Left cardiac atrium (tissue), 4 donors: ENCODE measurements at places on chromosomes 6 and 20. TPM values are rescaled to one million over a fixed set of nuclear protein-coding genes. Genes with fewer than 3 reads are reported as not detected.
A peak's percentile ranks its signal among the peaks of the same experiment; 100 is the strongest.

DNA sequence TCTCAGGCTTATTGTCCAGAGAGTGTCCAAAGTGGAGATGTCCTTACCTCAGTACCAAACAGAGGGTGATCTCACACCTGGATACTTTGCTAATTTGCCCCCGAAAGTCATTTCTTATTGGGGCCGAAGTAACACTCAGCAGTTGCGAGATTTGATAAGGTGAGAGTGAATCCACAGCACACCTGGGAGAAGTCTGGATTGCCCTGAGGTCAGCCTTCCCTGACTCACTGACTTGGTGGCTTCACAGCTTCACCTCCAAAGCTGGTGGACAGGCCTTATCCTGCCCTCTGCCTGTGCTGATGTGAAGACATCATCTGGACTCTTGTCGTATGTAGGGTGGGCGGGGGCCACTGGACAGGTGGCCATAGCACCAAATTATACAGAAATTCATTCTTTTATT, 101.9 kb upstream of the ARMC2 start:
- no peak for DNase-seq

DNA sequence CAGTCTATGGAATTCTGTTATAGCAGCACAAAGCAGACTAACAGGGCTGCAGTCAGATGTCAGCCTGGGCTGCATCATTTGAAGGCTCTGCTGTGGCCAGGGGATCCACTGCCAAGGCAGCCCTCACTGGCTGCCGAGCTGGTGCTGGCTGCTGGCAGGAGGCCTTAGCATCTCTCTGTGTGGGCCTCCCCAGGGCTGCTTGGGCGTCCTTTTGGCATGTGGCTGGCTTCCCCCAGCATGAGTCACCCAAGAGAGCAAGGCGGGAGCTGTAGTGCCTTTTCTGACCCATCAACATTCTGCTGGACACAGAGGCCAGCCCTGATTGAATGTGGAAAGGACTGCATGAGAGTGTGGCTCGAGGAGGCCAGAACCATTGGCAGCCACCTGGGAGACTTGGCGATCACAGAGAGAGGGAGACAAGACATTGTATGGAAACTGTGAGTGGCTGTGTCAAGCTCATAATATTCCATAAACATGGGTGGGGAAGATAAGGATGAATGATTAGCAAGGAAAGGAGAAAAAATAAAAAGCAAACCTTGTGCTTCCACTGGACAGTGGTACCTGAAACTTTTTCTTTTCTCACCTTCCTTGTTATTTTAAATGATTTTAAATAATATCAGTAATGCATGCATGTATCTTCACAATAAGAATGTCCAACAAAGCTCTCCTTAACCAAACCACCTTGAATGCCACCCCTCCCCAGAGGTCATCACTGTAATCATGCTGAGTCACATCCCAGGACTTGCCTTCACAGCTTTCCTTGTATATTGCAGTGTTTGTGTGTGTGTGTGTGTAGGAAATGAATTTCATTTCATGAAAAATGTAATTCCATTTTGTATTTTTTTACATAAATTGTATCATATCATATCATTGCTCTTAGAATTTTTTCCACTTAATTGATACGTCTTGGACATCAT, 55.0 kb upstream of the VSX1 start:
- DNase-seq, result peak; percentile 80

DNA sequence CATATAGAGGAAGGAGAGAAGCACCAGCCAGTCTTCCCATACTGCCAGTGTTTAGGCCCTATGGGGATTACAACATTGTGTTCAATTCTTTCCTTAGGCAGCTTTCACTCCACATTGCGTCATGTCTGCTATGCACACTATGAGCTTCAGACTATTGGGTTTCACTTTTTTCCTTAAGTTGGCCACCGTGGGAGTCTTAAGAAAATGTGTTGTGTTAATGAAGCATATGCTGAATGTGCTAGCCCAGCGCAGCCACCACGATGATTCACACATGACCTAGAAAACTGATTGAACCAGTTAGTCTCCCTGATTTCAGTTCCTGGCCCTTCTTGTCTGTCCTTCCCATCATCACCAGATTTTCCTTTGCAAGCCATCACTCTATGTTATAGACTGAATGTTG, 21.5 kb downstream of the TUBB2B start:
- no peak for DNase-seq

The HLA-DMB gene
- 15.8 TPM for total RNA-seq

- DNase-seq, result no peak
Observed at GRCh38 chr6:42313941-42314570, 96.4 kb upstream of the MRPS10 start.

- no peak for DNase-seq
Observed at GRCh38 chr6:154257067-154257466, 99.5 kb downstream of the IPCEF1 start.
